Aorta (tissue), 5 donors: ENCODE measurements at places on chromosomes 13 and 19. TPM values are rescaled to one million over a fixed set of nuclear protein-coding genes. Genes with fewer than 3 reads are reported as not detected.

GRCh38 chr13:111665691-111666095, 345.3 kb downstream of the TEX29 start:
- no peak for DNase-seq

MUC16 gene
- polyA plus RNA-seq = not detected

DNA sequence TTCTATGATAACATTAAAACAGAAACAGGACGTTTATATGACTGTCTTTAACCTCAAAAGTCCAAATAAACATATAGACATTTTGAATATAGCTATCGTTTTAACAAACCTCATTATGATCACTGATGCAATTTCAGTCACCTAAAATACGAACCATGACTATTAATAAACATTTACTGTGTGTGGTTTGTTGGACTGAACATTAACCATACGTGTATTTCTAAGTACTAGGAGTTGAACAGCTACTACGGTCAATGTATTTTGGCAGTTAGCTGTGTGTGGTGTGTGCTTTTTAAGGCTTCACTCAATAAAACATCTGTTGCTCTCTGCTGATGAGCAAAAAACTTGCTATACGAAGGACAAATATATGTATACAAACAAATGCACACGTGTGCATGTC, 281.4 kb downstream of the ABCC4 start:
- no peak for DNase-seq

SPART gene
- polyA plus RNA-seq = 49.8 TPM

TGFBR3L gene
- not detected for polyA plus RNA-seq

DNA sequence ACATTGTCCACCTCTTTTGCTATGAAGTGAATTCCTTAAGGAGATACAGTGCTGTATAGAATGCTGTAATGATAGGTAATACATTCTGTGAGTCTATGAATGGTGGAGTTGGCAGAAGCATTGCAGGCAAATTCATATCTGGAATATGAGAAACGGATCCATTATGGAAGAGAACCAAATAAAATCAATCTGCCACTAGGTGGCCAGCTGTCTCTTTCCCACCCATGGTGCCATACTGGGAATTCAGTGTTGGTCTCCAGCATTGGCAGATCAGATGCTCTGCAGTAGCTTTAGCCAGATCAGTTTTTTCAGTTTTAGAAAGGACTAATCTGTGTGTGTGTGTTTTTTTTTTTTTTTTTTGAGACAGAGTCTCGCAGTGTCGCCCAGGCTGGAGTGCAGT, 27.6 kb downstream of the DNAJC3 start:
- DNase-seq = no peak

GRCh38 chr13:42880056-42880605, 98.7 kb downstream of the FAM216B start:
- DNase-seq = no peak
